ENCODE measurements at places on chromosomes 4 and X.
A peak's percentile ranks its signal among the peaks of the same experiment; 100 is the strongest.

- no peak for DNase-seq
Observed at GRCh38 chr4:58766763-58767162, 1656.6 kb upstream of the IGFBP7 start.

DNA sequence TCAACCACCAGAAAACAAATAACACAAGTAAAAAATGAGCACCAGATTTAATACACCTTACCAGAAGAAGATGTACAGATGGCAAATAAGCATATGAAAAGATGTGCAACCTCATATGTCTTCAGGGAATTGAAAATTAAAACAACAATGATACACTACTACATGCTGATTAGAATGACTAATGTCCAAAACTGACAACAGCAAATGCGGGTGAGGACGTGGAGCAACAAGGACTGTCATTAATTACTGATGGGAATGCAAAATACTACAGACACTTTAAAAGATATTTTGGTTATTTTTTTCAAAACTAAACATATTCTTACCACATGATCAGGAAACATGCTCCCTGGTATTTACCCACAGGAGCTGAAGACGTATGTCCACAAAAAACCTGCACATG is 140.3 kb downstream of the FRYL start:
- no peak for DNase-seq

DNA sequence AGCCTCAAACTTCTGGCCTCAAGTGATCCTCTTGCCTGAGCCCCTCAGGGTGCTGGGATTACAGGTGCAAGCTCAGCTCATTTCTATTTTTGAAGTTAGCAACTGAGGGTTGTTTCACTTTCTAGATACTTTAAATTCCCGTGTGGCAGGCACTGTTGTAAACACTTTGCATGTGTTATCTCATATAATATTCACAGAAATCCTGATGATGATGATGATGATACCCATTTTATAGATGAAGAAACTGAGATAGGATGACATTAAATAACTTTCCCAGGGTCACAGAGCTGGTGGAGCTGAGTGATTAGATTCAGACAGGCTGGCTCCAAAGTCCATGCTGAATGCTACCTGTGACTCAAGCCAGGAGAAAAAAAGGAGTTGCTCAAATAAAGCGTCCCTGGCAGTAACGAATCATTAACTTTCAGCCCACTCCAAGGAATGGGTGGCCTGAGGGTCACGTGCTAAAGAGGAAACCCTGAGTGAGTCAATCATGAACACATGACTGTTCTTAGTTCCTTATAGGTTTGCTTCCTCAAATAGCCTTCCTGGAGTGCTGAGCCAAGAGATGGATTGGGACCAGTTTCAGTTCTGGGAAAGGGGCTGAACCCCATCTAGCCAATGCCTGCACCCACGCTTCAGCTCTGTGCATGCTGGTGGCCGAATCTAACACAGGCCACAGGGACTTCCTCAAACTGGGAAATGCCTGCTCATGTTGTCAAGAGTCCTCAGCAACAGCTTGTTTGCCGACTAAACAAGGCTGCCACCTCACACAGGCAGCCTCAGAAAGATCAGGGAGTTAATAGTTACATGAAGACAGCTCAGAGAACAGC is 52.8 kb downstream of the RBM47 start:
- peak; percentile 39 for DNase-seq

- DNase-seq: no peak
Observed at GRCh38 chr4:52028970-52029369, 8.8 kb upstream of the LRRC66 start.

Measured in uterus (tissue), 4 donors.